SW 1271 (cell line): ENCODE measurements at places on chromosomes 7 and 10.

DNA sequence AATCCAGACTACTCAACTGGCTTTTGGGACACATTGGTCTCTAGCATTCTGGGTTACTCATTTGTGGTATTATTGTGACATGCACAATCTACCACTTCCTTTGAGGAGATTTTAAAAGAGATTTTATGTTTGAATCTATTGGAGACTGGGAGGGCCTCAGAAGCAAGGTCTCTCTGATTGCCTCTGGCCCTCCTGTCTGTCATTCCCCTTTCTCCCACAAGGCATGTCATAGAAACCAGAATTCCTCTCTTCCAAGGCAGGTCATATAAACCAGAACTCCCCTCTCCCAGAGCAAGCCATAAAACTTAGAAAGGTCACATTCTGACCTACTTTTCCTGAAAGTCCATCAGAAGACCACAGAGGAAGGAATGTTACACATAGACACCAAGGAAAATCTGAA, 777.7 kb downstream of the PHTF2 start:
- DNase-seq, result no peak

DNA sequence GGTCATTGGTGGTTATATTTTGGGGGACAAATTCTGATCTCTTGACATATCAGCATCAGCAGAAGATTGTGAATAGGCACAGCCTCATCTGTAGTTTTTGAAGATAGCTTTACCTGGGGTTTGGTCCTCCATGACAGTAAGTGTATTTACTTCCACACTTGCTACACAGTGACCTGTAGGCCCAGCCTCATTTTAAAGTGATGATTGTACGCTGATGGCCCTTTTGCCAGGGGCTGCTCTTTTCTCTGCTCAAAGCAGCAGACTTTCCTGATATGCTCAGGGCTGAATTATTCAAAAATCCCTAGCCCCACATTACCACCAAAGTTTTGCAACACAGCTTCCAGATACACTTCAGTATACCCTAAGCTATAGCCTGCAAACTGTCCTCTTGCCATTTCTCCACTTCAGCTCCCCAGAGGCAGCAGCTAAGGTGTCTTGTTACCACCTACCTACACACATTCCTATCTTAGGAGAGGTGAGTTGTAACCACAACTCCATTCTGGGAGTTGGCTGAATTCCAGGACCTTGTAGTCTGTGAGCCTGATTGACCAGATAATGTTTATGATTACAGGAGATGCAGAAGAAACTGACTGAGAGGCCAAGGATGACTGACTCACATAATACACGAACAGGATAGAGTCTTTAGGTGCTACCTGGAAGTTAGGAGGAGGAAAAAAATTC, 6.0 kb downstream of the ASB4 start:
- DNase-seq, result no peak

GRCh38 chr7:92917230-92917629, 80.9 kb upstream of the CDK6 start:
- DNase-seq, result no peak

DNA sequence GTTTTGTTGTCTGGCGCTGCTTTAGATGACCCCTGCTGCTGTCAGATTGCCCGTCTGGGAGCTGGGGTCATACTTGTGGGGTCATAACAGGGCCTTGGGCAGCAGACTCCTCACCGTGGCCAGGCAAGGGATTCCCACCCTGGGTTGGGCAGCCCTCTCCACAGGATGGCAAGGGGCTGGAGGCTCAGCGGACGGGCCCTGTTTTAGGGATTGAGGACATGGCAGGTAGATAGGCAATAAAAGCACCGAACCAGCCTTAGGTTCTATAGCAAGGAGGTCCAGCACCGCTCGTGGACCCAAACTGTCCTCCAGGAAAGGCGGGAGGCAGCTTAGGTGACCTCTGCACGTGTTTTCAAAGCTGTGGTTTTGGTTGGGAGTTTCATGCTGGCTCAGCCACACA, 60.0 kb downstream of the GRK5 start:
- no peak for DNase-seq

DNA sequence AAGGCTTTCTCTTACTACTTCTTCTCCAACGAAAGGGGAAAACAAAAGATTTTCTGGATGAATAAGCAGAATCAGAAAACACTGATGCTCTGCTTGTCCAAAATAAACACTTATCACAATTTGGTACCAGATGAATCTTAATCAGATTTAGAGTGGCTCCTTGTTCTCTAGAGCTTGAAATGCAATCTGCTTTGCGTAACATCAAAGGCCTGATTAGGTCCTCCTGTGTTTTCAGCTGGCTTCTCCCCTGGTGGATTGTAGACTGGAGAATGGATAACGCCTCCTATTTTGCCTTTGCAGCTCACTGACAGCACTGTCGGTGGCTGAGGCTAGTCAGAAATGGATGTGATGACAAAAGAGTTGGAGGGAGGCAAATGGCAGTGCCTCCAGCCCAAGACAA, 91.2 kb downstream of the FAM13C start:
- no peak for DNase-seq

- DNase-seq, result no peak
Measured at GRCh38 chr10:34814913-34815184, 247 bp downstream of the PARD3 start.

DNA sequence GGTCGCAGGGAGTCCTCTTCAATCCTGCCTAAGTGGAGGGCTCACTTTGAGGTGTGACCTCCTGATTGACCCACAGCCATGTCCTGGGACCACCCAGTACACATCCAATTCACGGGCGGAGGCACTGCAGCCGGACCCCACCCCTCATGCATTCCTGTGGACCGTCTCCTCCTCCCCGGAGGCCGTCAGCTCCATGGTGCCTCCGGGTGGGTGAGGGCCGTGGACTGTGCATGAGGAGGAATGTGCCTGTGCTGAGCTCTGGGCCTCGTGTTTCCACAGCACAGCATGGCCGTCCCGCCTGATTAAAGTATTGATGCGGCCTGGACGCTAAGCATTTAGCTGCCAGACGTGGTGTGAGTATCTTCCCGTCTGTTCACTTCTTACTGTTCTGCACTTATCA, 52.8 kb downstream of the CFAP46 start:
- no peak for DNase-seq

- DNase-seq, result no peak
Measured at GRCh38 chr7:128422842-128423241, 13.1 kb upstream of the IMPDH1 start.
